ENCODE measurements at places on chromosomes 4 and X.

GRCh38 chrX:11103006-11103405 lies 8.1 kb upstream of the HCCS start:
- no peak for DNase-seq

GRCh38 chr4:8238036-8238511 lies 31.5 kb upstream of the HTRA3 start:
- DNase-seq = no peak

DNA sequence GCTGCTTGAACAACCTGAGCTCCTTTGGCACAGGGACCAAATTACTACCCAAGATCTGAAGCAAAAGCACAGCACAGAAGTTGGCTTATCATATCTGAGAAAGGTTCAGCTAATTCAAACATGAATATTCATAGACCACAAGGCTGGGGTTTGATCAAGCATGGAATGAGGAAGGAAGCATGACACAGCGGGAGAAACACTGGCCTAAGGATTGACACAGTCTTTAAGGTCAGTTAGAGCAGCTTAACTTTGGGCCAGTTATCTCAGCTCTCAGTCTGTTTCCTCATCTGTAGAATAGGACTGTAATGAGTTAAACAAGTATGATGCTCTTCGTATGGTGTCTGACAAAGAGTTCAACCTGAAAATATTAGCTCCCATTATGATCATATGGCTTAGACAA lies 88.5 kb upstream of the CBR4 start:
- DNase-seq = no peak

DNA sequence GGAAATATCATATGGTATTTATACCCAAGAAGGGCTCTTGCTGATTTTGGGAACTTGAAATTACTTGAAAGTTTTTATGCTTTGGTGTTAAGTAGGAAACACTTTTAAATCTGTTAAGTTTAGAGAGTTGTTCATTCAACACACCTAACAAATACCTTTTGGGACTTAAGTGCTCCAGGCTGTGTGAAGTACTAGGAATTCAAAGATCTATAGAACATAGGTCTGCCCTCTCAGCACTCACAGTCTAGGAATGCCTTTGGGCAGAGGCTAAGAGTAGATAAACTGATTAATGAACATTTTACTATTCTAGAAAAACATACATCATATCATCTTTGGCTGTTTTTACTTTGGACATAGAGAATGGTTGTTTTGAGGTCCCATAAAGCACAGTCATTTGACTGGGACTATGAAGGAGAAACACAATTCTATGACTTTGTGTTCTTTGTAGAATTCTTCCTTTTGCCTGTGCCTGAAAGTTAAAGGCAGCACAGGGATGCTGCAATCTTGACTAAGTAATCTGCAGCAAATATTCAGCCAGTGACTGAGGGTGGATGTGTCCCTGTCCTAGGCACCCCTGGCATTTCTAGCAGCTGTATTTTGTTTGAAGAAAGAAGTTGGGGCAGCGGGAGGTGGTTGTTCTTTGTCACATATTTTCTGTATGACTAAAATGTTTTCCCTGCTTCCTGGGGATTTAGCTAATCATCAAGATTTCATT lies 8.3 kb downstream of the BMP3 start:
- no peak for DNase-seq

DNA sequence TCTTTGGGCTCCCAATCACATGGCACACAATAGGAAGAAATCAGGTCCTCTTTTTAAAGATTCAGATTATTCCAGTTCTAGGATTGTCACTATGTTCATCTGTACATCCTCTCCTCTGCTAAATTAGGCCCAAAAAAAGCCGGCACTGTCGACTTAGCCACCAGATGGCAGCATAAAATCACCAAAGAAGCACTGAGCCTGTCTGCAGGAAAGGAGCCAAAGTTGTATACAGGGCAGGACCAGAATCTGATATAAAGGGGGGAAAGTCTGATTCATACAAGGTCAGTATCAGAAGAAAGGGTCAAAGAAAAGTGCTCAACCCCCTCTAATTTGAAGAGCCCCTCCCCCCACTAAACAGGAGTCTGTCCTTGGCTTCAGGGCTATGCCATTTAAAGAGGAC lies 292.5 kb downstream of the CHIC1 start:
- peak; percentile 10 for DNase-seq

- DNase-seq = no peak
These were observed 52.1 kb upstream of the NAP1L2 start for GRCh38 chrX:73266766-73267165.

DNA sequence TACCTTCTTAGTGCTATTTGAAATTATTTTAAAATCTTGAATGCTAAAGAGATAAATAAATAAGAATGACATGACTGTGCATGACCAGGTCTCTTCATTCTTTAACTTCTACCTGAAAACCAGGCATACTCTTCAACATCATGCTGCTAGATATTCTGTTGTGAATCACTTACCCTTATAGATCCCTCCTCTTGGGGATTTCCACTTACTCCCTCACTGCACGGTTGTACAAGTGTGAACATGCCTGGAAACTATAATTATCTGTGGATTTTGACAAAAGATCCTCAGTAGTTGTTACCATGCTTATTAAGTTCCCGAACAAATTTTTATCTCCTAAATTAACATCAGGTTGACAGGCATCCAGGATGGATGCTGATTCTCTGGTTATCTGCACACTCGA lies 54.3 kb downstream of the ADGRL3 start:
- DNase-seq = no peak

DNA sequence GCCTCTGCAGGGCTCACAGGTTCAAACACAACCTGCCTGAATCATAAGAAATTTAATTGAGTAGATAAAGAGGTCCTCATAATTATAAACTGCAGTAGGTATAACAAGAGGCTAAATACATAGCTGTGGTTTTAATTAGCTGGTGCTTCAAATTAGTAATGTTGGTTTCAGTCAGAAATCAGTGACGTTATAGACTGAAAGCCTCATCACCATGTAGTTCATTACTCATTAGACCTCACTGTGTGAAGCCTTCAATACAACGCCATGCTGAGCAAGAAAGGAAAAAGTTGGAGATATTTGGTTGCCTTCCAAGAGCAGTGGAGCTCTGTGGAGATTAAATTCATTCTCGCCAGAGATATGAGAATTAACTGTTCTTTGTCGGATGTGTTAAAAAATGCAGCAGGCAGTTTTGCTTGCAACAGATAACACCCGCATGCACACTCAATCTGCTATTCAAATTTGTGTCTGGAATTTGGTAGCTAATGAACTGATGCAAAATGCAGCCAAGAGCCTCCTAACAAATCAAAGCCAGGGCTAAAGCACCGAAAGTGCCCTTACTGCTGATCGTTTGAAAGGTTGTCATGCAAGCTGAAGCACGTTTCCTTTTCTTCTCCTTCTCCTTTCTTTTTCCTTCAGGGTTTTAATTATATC lies 148.9 kb downstream of the AFF2 start:
- DNase-seq = no peak

GRCh38 chr4:144362366-144362765 lies 221.8 kb upstream of the GYPA start:
- DNase-seq = no peak

DNA sequence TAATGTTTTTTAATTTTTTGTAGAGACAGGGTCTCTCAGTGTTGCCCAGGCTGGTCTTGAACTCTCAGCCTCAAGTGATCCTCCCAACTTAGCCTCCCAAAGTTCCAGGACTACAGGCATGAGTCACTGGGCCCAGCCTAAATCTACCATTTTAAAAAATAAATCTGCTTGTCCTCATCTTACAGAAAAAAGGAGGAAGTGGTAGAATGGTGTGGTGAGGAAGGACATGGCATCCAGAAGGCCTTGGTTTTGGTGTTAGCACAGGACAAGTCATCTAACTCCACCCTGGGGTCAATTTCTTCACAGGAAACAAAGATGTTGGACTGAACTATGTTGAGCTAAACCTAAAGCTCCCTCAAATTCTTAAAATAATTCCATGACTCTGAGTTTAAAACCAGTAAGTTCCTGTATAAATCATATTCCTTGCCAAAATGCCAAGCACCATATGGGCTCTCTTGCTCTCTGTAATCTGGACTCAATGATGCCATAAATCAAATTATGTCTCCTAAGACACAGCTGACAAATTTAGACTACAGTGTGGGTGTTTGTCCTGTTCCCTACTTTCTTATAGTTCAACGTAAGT lies 253.9 kb upstream of the NOCT start:
- peak; percentile 61 for DNase-seq

DNA sequence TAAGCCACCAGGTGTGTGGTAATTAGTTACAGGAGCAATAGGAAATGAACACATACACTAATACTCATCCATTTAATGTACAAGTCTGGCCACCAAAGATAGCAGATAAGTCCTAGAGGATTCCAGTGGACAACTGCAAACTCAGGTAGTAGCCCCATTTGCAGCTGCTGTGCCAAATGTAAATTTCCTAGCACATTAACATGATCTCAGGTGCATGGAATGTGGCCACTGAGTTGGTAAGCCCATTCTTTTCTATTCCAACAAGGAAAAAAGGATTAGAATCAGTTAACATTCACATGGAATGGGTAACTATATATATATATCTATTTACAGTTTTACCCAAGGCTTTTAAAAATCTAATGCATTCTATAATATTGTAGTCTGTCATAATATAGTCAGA lies 23.3 kb upstream of the FRAS1 start:
- DNase-seq = no peak

- no peak for DNase-seq
These were observed 175.6 kb downstream of the PPP3CA start for GRCh38 chr4:101171747-101172146.
